RPMI7951 (cell line): ENCODE measurements at places on chromosomes 3 and 15. TPM values are rescaled to one million over a fixed set of nuclear protein-coding genes. Genes with fewer than 3 reads are reported as not detected.
A peak's percentile ranks its signal among the peaks of the same experiment; 100 is the strongest.

RAD51 gene
- 13.8 and 15.7 TPM in 2 replicates for total RNA-seq

- no peak for DNase-seq
These were observed 54.8 kb upstream of the VGLL4 start for GRCh38 chr3:11698326-11699082.

GOLGA6L10 gene
- 0.10 and 0.24 TPM in 2 replicates for total RNA-seq

DNA sequence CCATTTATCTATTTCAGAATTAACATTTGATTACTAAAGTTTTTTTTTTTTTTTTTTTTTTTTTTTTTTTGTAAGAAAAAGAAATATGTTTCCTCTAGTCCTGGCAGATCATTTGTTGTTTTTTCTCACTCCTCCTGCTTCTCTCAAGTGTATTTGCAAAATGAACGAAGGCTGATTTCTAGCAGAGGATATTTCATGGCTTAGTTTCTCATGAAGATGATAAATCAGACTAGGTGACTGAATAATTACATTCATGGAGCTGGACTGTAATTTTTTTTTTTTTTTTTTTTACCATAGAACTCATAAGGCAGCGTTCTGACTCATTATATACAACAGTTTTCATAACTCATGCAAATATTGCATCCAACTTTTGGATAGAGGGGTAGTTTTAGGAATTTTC lies 332.5 kb upstream of the SEMA6D start:
- DNase-seq: no peak

- DNase-seq: peak; percentile 65
These were observed 7.0 kb upstream of the CD276 start for GRCh38 chr15:73677146-73677607.

DNA sequence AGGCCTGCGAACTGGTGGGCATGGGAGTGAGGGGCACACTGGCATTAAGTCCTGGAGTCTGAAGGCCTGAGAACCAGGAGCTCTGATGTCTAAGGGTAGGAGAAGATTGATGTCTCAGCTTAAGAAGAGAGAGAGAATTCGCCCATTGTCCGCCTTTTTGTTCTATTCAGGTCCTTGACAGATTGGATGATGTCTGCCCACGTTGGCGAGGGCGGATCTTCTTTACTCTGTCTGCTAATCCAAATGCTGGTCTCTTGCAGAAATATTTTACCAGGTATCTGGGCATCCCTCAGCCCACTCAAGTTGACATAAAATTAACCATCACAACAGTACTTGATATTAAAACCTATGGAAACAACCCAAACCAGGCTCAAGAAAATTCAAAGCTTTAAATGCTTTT lies 44.1 kb downstream of the MAP6D1 start:
- DNase-seq: no peak

- no peak for DNase-seq
These were observed 20.0 kb upstream of the CHD2 start for GRCh38 chr15:92879949-92880725.

TMEM40 gene
- total RNA-seq: not detected in 2 replicates

RLBP1 gene
- total RNA-seq: not detected in 2 replicates

DNA sequence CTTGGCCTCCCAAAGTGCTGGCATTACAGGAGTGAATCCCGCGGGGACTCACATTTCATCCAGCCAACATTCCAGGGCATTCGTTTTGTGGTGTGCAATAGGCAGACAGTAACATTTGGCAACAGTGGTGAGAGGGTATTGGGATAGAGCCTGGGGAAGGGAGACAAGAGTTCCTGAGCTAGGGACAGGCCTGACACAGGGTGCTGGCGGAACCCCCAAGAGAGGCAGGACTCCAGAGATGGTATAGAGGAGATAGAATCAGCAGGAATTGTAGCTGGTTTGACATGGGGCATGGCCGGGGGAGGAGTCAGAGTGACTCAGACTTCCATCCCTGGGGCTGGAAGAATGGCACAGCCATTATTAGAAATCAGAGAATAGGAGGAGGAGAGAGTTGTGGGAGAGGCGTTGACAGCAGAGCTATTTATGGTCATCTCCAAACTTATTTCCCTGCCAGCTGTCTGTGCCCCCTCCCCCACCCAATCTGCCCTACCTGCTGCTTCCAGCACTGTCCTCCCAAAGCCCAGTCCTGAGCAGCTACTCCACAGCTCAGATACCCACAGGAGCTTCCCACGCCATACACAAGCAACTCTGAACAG lies 4.4 kb upstream of the IDH2 start:
- DNase-seq: peak; percentile 83

MAP1A gene
- 1.6 and 2.4 TPM in 2 replicates for total RNA-seq
